Urothelium cell line (cell line): ENCODE measurements at places on chromosomes 7 and 10.

- DNase-seq, result no peak
Measured at GRCh38 chr10:102280397-102281101, 35.2 kb downstream of the GBF1 start.

- DNase-seq, result no peak
Measured at GRCh38 chr10:102322914-102323313, 72.6 kb upstream of the NFKB2 start.

DNA sequence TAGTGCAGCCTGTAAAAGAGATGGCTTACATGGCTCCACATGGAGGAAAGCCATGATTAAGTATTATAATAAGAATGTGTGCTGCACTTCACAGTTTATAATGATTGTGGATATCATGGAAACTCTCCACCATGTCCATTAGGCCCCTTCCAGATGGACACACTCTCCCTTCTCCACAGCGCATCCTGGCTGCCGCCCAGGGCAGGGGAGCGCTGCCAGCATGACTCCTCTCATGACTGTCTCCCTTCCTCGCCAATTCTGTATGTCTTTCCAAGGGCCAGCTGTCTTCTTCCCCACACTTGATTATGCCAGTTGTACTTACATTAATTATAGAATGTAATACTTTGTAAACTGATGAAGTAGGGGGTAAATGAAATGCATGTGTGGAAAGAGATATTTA lies 259.3 kb upstream of the TMEM72 start:
- no peak for DNase-seq

DNA sequence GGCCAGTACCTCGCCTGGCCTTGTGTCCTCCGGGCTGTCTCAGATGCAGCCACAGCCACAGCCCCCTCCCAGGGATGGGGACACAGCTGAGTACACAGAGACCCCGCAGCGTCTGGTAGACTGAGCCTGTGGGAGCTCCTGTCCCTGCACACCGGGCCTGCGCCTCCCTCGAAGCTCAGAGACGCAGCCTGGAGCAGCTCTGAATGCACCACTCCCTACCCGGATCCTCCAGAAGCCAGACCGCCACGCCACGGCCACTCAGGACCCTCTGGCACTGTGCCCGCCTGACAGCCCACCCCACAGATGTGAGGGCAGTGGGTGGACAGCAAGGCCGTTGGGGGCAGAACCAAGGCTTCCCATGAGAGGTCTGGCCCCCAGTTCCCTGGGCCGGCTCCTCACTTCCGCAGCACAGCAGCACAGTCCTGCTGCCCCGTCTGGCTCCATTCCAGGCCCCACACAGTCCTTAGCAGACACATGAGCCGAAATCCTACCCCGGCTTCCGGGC lies 40.8 kb downstream of the PAPOLB start:
- DNase-seq, result no peak

DNA sequence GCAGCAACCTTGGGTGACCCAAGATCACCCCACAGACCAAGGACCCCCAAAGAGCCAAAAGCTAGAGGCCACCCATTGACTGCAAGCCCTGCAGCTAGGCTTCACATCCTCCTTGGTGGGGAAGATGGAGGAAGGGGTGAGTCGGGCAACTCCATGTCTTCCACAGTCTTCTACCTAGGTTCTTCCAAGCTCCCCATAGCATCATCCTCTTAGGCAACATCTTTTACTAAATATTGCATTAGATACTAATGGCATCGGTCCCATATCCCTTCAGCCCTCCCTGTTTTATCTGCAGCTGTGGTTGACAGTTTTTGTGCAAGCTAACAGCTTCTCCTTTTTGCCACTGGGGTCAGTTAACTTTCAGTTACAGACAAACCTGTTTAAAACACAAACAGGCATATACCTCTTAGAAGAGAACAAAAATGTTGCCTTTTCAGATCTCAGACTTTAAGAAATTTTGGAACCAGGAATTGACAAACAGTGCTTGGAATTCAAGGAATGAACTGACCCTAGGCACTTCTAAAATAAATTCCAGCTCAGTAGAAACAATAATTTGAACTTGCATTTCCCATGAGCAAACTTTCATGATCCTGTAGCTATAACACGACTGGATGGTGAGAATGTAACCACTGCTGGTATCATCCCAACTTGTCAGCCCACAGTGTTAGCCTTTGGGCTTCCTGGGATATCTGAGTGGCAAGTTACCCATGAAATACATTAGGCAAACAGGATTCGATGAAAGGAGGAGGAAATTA lies 33.9 kb upstream of the MSMB start:
- DNase-seq, result no peak

DNA sequence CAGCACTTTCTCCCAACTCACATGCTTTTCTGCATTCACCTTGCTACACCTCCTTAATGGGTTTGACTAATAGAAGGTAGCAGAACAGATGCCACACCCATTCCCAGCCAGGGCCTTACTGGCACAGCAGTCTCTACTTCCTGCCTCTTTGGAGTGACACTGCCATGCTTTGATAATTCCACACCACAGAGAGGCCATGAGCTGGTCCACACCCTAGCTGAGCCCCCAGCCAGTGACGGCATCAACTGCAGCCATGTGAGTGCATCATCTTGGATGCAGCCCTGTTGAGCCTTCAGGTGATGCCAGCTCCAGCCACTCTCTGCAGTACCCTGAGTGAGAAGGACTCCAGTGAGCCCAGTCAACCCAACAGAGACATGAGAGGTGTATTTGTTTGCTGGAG lies 27.5 kb upstream of the EZH2 start:
- no peak for DNase-seq

DNA sequence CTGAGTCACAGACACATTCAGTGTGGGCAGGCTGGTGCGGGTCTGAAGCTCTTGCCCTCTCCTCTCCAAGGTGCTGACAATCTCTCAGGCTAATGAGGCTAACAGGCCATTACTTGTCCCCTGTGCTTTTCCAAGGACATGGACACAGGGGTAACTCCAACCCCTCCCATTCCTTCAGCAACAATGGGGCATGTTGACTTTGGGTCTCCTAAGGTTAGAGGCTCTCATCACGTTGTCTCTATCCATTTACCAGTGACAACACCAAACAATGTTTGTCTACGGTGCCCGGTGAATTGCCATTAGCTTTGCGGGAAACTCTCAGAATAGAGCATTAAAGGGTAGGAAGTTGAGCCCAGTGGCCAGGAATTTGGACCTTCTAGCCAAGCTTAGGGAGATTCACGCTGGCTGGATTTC lies 101.6 kb upstream of the TNS3 start:
- DNase-seq, result no peak

DNA sequence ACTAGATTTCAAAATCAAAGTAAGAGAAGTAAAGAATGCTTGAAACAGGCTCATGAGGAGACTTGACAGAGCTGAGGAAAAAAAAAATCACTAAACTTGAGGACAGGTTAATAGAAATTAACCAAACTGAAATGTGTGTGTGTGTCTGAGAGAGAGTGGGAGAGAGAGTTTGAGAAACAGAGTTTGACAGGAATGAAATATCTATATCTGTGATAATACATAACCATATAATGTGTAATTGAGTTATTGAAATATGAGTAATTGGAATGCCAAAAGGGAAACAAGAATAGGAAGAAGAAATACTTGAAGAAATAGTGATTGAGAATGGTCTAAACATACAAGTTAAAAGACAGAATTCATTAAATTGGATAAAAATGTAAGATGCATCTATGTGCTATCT lies 268.0 kb upstream of the CHRM2 start:
- no peak for DNase-seq

DNA sequence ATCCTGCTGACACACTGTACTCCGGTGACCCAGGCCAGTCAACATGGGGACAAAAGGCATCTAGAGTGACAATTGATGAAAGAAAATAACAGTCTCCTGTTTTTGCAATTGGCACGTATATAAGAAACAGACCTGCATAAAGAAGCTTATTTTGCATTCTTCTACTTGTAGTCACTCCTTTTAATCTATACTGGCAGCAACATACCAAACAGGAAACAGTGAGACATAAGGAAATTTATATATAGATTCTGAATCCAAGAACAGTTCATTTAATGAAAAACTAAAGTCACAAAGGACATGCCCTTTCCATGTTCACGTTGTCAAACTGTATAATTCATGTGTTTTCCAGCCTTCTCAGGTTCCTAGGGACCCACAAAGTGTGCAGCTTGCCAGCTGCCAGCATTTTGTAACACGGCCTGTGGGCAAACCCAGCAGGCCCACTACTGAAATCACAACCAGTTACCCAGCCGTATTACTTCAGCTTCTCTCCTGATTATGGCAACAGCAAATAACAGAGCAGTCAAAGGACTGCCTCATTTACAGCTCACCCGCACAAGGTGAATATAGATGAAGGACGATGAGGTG lies 72.3 kb downstream of the AMPH start:
- no peak for DNase-seq

GRCh38 chr10:126226205-126226604 lies 162.1 kb downstream of the ADAM12 start:
- DNase-seq, result no peak

- no peak for DNase-seq
Measured at GRCh38 chr7:39300276-39300675, 265.9 kb upstream of the YAE1 start.

- DNase-seq, result no peak
Measured at GRCh38 chr7:46169384-46169755, 248.3 kb upstream of the IGFBP3 start.

- DNase-seq, result peak; percentile 78
Measured at GRCh38 chr10:70053841-70054288, 1.2 kb downstream of the MACROH2A2 start.

GRCh38 chr7:76252021-76252420 lies 50.3 kb downstream of the SRRM3 start:
- no peak for DNase-seq

GRCh38 chr10:129548600-129548999 lies 81.6 kb downstream of the MGMT start:
- no peak for DNase-seq

GRCh38 chr10:122144199-122144598 lies 126.9 kb upstream of the BTBD16 start:
- no peak for DNase-seq

DNA sequence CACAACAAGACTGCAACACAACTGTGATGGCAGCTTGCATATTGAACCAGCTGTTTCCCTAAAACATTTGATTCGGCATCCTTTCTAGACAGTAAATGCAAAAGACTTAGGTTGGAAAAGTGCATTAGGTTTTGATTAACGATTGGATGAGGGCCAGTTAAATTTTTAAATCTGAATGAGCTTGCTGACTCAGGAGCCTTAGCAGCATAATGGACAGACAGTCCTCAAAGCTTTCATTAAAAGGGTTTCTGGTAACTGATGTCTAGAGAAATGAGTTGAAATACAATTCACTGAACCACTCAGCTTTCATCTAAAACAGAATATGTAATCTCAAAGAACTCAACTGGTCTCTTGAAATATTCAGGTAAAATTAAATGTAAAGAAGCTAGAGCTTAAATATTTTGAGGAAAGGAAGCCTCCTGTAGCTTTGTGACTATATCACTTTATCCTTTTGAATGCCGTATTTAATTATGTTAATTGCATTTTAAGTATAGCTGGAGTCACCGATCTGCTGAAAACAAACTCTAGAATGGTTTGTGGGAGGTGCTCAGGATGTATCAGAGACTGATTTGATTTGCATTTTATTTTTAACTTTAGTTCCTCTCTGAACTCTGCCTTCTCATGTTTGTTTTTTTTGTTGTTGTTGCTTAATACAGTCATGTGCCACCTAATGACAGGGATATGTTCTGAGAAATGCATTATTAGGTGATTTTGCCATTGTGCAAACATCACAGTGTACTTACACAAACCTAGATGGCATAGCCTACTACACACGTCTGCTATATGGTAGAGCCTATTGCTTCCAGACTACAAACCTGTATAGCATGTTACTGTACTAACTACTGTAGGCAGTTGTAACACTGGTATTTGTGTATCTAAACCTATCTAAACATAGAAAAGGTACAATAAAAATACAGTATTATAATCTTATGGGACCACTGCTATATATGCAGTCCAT lies 29.2 kb upstream of the ATRNL1 start:
- DNase-seq, result no peak

DNA sequence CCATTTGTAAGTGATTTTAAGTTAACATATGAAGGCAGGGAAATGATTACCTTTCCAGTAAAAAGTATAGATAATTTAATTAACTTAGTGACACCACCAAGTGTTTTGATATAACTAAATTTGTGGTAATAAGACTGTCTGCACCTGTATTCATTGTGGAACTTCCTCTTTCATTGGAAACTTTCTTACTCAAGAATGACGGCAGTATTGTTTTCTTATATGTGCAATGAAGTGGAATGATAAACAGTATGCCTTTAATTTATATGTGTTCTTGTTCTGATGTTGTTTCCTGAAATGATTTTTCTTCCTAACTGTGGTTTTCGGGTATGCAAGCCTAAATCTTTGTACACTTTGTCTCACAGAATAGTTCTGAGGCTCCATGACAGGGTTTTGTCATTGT lies 46.4 kb downstream of the CASD1 start:
- no peak for DNase-seq

- DNase-seq, result no peak
Measured at GRCh38 chr7:2725178-2726105, 37.4 kb downstream of the AMZ1 start.

DNA sequence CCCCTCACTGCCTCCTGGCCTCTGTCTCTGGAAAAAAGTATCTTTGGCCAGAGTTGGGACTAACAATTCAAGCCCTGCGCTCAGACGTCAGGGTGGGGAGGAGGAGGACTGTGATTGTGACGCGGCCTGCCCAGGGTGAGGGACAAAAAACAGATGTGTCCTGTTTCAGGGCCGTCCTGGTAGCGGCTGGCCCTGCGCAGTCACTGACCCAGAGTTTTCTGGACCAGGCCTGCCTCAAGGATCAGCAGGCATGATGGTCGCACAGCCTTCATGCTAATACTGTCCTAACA lies 110.1 kb downstream of the CYTH3 start:
- no peak for DNase-seq

DNA sequence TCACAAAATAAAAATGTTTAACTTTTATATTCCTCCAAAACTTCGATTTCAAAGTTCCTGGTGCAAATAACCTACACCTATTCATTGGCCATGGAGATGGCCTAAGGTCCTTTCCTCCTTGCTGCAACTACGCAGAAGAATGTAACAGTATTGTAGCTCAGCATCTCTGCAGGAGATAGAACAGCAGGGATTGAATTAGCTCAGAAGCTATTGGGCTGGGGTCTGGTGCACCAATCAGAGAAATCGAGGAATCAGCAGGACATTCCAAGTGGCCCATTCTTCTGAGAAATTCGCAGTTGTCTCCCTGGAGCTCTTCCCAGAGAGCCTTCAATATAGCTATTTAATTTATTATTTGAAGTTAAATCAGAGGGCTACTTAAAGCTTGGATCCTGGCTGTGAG lies 560.6 kb downstream of the GATA3 start:
- DNase-seq, result no peak
